Hindlimb muscle (tissue), 1 donor: ENCODE measurements at places on chromosomes 13 and 19. TPM values are rescaled to one million over a fixed set of nuclear protein-coding genes. Genes with fewer than 3 reads are reported as not detected.
A peak's percentile ranks its signal among the peaks of the same experiment; 100 is the strongest.

DNA sequence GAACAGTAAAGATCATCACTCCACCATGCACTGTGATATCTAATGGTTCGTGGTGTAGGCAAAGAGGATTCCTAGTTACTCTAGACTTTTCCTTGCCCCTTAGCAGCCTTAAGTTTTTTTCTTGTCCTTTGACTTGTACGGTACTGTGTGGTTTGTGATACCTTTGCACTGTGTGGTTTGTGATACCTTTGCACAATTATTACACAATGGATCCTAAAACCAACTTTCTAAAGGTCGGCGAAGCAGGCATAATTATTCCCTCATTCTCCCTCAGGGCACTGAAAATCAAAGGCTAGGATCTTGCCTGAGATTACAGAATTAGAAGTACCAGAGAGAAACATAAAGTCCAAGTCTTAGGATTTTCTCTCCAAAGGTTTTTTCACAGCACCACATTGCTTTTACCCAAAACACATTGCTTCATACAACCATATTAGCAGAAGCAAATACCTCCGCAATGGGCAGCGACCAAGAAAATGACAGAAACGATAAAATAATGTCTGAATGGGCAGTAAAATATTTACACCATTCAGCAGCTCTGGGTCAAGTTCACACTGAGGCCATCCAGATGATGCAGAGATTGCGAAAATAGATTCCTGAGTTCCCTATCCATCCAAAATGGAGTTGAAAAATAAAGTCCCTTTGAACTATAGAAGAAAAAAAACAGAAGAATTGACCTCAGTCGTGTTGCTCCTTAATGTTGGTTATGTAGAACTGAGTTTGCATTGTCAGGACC, 106.4 kb downstream of the FGF14 start:
- no peak for DNase-seq

- DNase-seq, result no peak
These were observed 32.1 kb downstream of the RDH8 start for GRCh38 chr19:10045371-10045770.

- no peak for DNase-seq
These were observed 285 bp downstream of the TMEM143 start for GRCh38 chr19:48363500-48363809.

CCDC194 gene
- polyA plus RNA-seq, result not detected

- DNase-seq, result no peak
These were observed 36.4 kb upstream of the IGFL1 start for GRCh38 chr19:46192992-46193650.

ZNF490 gene
- 3.8 TPM for polyA plus RNA-seq

DNA sequence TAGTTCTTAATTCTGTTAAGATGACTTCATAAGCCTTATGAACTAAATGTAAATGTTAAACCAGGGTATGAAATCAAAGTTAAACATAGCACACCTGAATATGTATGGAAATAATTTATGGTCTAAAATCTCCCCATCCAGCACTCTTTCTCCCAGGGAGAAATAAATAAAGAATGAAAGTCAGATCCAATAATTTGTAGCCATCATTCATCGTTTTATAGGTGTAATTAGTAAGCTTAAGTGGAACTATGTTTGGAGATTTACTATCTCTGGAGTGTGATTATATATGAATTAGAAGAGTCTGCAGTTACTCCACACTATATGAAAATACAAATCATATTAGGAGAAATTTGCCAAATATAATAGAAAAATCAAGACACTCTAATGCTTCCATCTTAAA, 405.1 kb downstream of the DACH1 start:
- no peak for DNase-seq

ZNF550 gene
- 12.8 TPM for polyA plus RNA-seq

GRCh38 chr13:27622881-27623280, 1.2 kb downstream of the POLR1D start:
- no peak for DNase-seq

GRCh38 chr13:100394005-100394695, 194.4 kb downstream of the GGACT start:
- no peak for DNase-seq

DNA sequence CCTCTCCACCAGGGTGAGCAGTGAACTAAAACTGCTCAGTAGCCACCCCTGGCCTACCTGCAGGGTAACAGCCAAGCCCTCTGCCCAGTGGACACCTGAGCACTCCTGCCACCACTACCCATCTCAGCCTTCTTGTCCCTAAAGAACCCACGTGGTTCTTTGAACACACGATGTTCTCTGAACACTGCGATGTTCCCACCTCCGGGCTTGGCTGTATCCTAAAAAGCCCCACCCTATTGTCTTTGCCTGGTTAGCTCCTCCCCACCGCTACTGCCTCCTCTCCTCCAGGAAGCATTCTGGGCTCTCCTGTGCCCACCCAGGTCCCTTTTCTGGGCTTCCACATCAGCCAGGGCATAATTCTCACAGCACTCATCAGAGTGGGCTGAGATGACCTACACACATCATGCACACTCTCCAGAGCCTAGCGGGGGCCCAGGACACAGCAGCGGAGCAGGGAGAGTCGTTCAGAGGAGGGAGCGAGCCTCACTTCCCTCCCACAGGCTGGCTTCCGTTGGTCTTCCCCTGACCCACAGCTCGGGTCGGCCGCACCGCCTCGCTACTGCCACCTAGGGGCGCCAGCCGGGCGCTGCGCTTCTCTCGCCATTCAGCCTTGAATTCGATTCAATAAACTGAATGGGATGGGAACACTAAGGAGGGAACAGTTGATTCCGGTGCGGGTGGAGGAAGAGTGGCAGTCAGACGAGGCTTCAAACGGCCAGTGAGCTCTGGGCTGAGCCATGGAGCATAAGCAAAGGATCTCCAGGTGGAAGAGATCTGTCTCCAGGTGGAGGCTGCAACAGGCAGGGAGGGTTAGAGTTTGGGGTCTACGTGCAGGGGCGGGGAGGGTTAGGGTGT, 3.2 kb downstream of the ELAVL1 start:
- DNase-seq, result peak; percentile 71

CDC42EP5 gene
- 32.7 TPM for polyA plus RNA-seq

- DNase-seq, result no peak
These were observed 4.9 kb downstream of the ATP8B3 start for GRCh38 chr19:1807030-1807694.

ZNF155 gene
- polyA plus RNA-seq, result 7.2 TPM

DNA sequence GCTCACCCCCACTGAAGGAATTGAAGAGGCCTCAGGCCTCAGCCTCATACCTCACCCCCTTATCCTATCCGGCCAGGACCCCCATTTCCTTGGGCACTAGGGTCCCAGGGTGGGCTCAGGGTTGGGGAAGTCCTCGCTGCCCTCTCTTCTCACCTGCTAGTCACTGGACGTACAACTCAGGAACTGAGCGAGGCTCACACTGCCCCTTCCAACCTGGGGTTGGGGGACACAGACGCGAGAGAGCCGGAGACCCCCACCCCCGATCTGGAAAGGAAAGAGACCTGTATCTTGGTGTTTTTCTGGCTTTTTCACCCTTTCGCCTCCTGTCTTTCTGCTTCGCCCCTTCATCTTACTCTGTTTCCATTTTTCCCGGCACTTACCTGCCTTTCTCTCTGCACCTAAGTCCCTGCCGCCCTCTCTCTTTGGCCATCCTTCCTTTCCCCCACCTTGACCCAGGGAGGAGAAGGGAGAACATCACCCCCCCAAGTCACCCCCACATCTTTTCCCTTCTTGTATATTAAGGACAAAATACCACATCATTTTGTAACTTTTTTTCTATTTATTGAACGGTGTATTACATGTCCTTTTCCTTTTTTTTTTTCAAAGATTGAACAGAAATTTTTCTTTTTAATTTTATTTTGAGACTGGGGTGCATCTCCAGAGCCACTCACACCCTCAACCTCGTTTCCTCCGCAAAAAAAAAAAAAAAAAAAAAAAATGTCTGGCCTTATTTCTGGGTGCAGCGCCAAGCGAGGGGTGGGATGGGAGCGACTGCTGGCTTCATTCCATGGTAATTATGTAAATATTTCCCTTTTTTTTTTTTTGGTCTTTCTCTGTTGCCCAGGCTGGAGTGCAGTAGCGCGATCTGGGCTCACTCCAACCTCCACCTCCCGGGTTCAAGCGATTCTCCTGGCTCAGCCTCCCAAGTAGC, 36.6 kb downstream of the ZSWIM4 start:
- no peak for DNase-seq

GRCh38 chr13:75452564-75452963, 29.4 kb downstream of the TBC1D4 start:
- no peak for DNase-seq

KLK3 gene
- not detected for polyA plus RNA-seq

GRCh38 chr13:100014621-100015020, 33.0 kb downstream of the ZIC2 start:
- DNase-seq, result no peak

IZUMO2 gene
- polyA plus RNA-seq, result not detected

ALOX5AP gene
- polyA plus RNA-seq, result 5.6 TPM

- DNase-seq, result peak; percentile 73
These were observed at the start of gene PRR12 for GRCh38 chr19:49590971-49591730. PRR12 (plus strand) TSS chr19:49591182; CDS start chr19:49591655, 473 bp downstream.

DNA sequence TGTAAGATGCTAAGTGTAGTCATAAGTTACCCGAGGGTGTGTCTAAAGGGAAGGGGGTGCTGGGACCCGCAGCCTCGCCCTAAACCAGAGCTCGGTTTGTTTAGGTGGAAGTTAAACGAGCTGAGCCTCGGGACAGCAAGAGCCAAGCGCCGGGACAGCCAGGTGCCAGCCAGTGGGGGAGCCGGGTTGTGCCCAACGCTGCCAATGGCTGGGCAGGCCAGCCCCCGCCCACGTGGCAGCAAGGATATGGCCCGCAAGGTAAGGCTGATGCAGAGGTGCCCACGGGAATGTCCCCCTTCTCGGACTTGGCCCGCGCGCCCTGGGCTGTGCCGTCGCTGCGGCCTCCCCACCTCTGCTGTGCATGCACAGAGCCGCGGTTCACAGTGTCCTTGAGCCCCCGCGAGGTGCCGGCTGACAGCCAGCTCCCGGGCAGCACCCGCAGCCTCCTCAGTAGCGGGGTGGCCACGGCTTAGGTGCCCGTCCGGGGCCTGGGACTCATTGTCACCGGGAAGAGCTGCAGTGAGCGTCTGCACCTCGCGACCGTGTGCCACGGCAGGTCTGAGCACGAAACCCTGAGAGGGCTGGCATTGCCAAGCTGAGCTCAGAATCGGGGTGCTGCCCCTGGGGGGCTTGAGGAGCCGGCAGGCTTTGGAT, 9.3 kb upstream of the RPS15 start:
- DNase-seq, result no peak

GRCh38 chr13:48708764-48709163, 55.0 kb downstream of the CYSLTR2 start:
- DNase-seq, result no peak

DNA sequence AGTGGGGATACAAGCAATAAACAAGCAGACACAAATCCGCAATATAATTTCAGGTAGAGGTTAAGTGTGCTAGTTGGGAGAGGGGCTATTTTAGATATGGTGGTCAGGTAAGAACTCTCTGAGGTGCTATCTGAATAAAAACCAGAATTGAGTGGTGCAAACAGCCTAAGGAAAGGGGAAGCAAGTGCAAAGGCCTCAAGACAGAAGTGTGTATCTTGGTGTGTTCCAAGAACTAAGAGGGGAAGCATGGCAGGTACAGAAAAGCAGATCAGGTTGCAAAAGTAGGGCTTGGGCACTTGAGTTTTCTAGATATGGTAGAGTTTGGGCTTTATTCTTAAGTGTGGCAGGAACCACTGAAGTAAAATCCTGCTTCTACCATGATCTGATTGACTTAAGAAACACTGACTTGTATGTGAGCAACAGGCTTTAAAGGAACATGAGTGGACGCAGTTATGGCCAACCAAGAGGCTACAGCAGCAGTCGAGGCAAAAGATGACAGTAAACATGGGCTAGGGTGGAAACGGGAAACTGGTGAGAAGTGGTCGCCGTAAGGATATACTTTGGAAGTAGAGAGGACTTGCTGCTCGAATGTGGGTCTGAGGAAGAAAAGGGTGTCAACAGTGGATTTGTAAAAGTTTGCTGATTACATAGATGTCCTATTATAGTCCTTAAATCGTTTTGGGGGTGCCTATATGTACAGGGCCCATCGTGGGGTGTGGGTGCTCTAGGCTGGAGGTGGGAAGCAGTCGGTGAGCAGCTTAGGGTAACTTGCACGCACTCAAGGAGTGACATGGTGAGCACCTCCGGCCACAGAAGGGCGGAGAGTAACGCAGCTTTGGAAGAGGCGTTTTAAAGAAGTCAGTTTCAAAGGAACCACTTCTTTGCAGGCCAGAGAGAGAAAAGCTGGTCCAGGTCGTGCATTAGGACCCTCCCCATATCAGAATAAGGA, 677 bp downstream of the TGDS start:
- peak; percentile 23 for DNase-seq

GRCh38 chr19:13920940-13921747, 15.1 kb downstream of the CC2D1A start:
- no peak for DNase-seq

- no peak for DNase-seq
These were observed 4.9 kb downstream of the ZSCAN1 start for GRCh38 chr19:58038688-58039204.

ARMC6 gene
- polyA plus RNA-seq, result 29.7 TPM

- no peak for DNase-seq
These were observed 159.8 kb downstream of the IRS2 start for GRCh38 chr13:109626386-109627171.

DNA sequence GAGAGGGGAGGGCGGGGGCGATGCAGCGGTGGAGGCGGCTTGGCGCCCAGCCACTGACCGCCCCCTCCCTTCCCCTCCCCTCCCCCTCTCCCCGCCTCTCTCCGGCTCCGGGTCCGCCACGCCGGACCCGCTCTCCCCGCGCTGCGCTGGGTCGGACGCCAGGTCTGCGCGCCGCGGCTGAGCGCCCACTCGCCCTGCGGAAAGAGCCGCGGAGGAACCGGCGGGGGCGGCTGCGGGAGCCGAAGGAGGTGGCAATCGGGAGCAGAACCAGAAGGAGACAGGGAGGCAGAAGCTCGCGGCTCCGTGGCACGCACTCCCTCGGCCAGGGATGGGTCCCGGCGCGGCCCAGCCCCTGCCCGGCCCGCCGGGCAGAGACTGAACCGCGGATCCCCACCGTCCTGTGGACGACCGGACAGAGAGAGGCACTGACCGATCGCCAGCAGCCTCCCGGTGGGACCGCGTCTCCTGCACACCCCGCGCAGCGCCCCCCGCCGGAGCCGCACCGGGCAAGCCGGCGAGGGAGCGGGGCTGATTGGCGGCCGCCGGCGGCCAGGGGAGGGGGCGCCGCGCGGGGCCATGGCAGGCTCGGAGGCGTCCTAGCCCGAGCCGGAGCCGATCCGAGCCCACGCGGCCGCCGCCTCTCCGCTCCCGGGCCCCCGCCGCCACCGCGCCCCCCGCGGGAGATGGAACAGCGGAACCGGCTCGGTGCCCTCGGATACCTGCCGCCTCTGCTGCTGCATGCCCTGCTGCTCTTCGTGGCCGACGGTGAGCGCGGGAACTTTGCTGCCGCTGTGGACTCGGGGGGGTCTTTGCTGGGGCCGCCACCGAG, at the start of gene VSTM2B:
TSS of gene VSTM2B (plus strand) at position 94 of the 829 bp plus-strand sequence. CDS start at position 684, 590 bp downstream.
- no peak for DNase-seq

RASAL3 gene
- polyA plus RNA-seq, result 1.7 TPM

- peak; percentile 78 for DNase-seq
These were observed 119.2 kb downstream of the FRY start for GRCh38 chr13:32150794-32151193.

FBXO27 gene
- polyA plus RNA-seq, result 4.1 TPM

DNA sequence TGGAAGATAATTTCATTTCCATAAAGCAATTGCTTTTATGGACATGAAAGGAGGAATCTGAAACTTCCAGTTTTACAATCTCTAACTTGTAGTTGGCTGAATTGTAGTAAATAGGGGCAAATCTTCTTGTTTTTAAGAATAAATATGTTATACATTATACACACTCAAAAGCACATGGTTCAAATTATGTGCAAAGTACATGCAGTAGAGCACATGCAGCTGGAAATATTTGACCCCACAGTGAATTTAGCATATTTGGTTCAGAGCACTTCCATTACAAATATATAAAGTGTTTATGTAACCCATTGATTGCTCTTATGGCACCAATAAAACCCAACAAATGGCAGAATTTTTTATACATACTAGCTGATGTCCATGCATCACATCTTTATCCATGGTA, 180.5 kb downstream of the IRS2 start:
- DNase-seq, result no peak

IZUMO4 gene
- polyA plus RNA-seq, result 2.9 TPM
